Fibroblast of the conjunctiva (primary cell): ENCODE measurements at places on chromosomes 2 and 18.

DNA sequence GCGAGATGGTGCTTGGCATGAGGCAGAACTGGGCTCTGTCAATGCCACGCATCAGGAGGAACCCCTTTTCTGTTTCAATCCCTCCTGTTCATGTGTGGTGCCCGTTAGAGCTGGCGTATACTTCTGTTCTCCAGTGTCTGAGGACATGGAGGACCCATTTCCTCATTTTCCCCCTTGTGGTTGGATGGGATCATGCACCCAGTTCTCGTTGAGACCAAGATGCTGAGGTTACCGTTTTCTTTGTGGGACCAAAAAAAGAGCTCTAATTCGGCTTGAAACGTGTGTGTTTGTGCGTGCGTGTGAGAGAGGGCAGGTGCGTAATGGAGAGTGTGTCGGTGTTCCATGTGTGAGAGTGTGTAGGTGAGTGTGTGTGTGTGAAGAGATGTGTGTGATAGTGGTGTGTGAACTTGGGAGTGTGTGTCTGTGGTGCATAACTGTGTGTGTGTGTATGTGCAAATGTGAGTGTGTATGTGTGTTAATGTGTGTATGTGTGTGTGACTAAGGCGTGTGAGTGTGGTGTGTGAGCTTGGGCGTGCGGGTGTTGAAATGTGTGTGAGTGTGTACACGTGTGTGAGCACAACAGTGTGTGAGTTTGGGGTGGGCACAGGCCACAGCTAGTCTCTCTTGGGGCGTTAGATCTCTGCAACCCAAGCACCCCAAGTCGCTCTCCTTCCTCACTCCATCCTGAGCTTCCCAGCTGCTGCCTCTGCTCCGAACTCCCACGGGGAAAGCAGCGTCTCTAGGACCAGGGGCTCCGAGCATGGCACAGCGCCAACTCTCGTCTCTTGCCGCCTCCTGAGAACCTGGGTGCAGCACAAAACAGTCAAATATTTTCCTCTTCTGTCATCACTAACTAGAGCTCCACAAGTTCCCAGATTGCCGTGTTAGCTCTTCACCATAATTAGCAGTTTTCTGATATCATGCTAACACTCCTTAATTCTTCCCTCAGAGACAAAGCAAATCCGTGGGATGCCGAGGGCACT, 75.8 kb downstream of the LONRF2 start:
- no peak for DNase-seq

GRCh38 chr2:203605302-203605701, 70.2 kb upstream of the RAPH1 start:
- no peak for DNase-seq

- no peak for DNase-seq
These were observed 136.2 kb downstream of the THADA start for GRCh38 chr2:43459446-43460173.

DNA sequence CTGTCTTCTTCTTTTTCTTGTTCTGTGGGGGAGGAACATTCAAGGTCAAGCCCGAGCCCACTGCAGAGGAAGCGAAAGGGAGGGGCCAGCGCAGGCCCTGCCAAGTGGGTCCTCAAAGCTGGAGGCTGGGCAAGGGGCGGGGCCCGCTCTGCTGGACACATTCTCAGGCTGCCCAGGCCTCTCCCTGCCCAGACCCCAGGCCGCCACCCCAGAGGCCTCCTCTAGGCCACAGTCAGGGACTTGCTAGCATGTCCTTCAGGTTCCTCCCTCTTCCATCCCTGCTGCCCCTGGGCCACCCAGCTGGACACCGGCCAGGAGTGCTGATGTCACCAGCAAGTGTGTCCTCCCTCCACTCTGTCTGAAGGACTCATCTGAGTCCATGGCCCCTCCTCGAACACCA, 44.1 kb downstream of the KIF1A start:
- no peak for DNase-seq

DNA sequence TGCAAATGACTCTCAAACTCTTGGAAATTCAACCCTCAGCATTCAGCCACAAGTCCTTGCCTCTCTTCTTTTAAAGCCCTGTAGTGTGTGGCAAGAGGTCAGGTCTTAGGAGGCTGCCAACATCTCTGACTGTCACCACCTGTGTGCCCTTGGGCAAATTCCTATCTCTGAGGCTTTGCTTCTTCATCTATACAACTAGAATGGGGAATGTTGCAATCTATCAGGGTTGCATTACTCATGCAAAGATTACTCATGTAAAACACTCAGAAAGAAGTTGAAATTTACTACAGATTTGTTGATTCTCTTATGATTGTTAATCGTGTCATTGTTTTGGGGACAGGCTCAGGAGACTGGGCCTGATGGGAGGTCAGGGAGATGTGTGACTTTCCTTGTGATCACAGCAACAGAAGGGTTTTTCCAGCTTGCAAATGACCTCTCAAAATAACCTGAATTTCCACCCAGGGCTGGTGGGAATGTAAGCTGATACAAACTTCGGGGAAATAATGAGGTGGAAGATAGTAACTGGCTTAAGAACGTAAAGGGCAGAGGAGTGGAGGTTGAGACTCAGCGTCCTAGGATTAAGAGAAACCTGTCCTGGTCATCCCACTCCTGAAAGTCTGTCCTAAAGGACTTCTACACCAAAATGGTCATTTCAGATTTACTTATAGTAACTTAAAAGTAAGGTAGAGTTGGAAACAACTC, 32.1 kb upstream of the SIGLEC15 start:
- peak; percentile 83 for DNase-seq

DNA sequence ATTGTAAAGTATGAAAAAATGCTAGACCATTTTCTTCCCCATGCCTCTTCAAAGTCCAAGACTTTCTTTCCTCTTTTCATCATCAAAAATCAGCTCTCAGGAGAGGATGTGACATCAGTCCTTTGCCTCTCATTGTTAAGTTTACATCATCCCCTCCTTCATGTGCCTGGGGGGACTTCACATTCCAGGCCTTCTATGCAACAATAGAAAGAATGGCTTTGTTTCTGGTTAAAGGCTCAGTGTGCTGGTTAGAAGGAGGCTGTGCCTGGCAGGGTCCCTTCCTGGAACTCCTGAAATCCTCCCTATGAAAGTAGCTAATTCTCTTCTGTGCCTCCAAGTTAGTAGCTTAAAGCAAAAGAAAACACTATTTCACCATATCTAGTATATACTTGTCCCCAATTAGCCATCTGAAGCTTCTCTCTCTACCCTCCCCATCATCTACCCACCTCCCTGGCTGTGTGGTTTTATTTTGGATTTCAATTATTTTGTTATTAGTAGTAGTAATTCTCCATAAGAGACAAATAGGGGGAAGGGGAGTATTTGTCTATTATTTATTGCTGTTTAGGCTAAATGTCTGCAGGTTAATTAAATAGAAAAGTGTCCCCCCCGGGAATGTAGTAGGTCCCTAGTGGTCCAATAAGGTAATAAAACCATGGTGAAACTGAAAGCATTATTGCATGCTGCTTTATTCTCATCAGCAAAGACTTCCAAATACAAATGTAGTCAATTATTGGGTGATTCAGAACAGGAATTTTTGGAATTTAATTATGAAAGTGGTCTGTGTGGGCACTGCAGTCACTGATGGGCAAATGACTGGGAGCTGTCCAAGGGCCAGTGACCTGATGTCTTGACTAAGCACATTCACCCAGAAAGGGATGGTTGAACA, 69.0 kb downstream of the CPO start:
- DNase-seq = no peak

GRCh38 chr2:219254590-219255201, 978 bp upstream of the TUBA4A start:
- no peak for DNase-seq

DNA sequence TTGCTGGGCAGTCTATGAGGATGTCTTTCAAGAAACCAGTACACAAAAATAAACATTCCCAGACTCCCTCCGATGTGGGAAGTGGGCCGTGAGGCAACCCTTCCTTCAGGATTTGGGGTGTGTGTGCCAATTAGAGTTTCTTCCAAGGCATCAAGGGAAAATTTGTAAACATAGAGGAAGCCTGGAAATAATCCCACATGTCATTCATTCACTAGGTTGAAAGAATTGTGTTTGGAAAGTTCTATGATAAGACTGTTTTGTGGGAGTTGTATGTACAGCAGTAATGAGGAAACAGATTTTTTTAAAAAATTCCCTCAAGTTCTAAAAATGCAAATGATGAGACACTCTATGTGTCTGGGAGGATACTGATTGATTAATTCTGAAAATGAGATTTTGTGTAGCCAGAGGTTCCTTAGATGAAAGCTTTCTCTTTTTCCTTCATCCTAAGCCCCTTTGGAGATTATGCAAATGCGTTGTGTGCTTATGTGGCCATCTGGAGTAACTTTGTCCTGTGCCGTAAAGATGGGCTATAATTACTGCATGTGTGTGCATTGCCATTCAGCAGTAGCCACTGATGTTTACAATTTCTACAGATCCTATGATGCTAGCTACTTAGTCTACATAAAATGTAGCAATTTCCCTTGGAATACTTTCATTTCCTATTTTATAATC, 107.8 kb upstream of the TPO start:
- no peak for DNase-seq

DNA sequence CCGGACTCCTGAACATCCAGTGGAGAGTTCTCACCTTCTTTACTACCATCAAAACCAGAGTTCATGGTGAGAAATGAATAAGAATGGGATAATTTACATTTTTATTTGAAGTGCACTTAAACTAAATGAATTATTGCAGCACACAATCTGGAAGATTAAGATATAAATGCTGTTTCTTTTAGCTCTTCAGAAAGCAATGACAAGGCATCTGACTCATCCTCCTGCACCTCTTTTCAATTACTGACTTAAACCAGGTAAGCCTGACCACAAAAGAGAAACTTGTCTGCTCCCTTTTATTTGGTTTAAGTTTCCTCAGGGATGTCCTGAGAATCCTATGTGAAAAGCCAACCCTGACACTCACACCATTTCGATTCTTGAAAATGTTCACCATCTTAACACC, 720 bp upstream of the DSC2 start:
- no peak for DNase-seq

DNA sequence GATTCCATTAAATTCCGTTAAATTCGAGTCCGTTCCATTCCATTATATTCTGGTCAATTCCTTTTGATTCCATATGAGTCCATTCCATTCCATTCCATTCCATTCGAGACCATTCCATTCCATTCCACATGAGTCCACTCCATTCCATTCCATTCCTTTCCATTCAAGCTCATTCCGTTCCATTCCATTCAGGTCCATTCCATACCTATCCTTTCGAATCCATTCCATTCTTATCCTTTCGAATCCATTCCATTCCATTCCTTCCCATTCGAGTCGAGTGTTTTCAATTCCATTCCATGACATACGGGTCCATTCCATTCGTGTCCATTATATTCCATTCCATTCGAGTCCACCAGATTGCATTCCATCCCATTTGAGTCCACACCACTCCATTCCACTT, 1127.4 kb downstream of the RPIA start:
- DNase-seq = no peak

GRCh38 chr2:155250800-155251199, 552.3 kb downstream of the KCNJ3 start:
- no peak for DNase-seq

GRCh38 chr18:36461551-36461987, 164.1 kb downstream of the FHOD3 start:
- no peak for DNase-seq

DNA sequence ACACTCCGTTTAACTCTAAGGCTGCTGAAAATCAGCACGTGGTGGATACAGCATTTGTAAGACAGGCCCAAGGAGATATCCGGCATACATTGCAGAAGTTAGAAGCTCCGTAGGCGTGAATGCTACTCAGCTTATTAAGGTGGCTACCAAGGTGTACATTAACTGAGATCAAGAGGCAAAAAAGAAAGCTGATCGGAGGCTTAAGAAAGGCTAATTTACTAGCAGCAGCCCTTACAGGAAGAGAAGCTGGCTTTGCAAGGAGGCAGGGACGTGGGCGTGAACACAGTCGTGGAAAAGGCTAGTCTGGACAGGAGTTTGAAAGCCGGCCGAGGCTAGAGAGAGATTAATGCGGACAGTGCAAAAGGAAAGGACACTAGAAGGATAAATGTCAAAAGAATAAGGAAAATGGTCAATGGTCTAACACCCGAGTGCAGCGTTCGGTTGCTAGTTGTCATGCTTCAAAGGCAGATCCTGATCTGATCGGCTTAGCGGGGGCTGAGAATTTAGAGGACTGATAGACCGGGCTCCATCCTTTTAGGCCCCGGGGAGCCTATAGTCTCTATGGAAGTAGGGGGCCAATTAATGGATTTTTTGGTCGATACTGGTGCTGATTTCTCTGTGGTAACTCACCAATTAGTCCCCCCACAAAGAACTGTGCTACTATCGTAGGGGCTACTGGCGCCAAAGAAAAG, 45.6 kb upstream of the SELENOI start:
- no peak for DNase-seq

- DNase-seq = no peak
These were observed 107.2 kb downstream of the CD226 start for GRCh38 chr18:69840445-69840844.

DNA sequence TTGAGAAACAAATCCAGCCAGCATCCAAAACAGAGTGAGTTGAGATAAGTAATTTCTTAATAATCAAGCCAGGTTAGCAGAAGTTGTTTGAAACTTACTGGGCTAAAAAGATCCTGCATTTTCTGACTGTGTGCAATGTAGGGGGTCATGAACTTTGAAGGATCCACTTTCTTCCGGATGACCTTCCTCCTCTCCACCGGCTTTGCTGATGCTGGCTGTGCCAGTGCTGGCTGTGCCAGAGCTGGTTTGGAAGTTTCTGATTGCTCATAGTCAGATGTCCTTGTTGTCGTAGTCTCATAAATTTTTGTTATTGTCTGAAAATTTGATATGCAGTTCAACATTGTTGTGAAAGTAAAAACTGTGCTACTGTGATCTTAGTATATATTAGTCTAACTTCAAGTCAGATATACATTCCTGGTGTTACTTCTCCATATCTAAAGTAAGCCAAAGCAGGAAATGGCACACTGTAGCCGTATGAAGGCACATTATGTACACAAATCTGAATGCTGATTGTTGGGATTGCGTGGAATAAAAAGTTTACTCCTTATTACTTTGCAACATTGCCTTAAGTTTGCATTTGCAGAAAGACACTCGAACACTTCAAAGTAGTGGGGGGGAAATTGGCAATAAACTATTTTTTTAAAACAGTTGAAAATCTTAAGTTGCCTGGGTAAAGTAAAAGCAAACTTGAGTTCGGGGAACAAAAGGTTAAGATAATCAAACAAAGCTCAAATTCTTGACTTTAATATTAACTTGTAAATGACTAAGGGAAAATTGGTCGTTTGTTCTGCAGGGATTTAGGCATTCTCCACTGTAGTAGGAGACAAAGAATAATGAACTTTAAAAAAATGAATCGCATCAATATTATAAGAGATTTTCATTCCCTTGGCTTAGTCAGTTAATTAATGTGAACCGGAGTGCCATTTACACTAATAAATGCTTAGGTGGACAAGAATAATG, 6.4 kb downstream of the NEB start:
- DNase-seq = no peak

GRCh38 chr18:27114842-27115241, 70.3 kb downstream of the CHST9 start:
- DNase-seq = no peak

GRCh38 chr2:160868891-160869290, 291.3 kb upstream of the TANK start:
- peak; percentile 9 for DNase-seq

DNA sequence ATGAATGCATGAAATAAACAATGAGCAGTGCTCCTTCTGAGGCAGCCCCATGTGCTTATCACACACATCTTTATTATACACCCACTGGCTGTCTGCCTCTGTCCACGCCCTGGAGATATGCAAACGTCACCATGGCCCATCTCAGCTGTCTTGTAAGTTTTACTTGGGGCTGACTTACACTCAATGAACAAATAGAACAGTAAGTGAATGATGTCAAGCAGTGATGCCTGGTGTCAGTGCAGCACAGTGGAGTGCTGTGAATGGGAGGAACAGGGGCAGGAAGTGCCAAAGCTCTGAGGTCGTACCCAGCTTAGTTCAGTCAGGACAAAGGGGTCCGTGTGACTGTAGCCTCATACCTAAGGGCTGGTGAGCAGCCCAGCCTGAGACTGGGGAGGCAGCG, 659.5 kb upstream of the HS6ST1 start:
- DNase-seq = no peak
